ENCODE measurements at places on chromosomes 3 and 15. TPM values are rescaled to one million over a fixed set of nuclear protein-coding genes. Genes with fewer than 3 reads are reported as not detected.

DNA sequence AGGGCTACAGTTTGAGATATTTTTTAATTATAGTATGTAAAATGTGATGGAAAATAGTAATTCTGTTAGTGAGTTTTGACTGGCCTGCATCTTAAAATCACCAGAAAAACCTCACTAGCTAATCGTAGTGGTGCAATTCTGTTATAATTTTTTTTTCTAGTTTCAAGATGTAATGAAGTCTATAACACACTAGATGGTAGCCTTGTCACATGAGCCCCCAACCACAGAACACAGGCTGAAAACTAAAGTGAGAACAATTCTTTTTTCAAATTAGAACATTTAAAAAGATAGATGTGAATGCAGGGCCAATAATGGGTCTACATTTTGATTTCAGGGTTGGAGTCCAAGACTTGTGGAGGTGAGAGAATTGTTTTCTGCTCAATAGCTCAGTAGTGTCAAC lies 83.3 kb upstream of the KCNH8 start:
- no peak for DNase-seq

DNA sequence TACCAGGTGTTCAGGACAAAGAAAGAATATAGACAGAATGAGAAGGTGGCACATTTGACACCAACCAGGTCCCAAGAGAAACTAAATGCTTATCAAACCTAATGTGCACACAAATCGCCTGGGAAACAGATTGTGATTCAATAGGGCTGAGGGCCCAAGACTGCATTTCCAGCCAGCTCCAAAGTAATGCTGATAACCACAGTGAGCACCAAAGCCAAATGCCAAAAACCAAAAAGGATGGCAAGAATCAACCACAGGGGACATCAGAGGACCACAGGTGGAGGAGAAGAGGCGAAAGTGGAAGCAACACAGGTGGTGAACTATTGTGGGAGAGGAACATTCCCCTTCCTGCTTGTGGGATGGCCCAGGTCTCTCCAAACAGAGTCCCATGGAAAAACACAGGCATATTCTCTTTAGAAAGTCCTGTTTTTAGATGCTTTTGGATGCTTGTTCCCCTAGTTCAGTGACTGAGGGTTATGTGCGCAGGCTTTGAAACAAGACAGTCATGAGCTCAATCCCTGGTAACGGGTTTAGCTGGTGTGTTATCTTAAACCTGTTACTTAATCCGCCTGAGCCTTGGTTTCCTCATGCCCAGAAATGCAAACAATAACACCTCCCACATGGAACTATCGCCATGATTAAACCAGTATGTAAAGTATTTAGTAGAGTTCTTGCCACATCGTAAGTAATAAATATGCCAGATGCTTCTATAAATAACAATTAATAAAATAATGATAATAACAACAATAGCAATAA lies 241.7 kb downstream of the ATP8B4 start:
- DNase-seq = no peak

- no peak for DNase-seq
These were observed 369.5 kb downstream of the MFSD1 start for GRCh38 chr3:159171333-159171732.

DNA sequence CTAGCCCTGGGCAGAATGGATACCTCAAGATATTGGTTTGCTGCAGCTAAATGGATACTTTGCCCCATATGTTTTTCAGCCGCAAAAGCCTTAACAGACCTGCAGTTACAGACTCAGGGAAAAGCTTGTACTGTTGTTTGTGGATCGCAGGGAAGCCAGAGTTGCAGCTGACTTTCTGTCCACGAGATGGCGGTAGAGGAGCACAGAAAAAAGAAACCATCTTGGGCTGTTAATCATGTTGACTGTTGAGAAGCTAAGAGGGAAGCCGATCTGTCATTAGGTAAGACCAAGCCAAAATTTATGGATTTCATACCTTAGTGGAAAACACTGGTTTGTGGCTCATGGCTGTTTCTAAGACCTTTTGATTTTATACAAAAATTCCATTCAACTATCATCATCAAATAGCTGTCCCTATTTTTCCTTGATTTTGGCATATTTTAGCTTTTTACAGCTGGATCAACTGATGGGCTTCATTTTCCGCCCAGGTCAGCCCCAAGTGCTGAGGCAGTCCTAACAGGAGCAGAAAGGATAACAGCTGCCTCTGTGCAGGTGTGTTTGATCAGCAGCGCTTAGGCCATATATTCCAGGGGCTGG lies 205.7 kb upstream of the ZPLD1 start:
- peak; percentile 62 for DNase-seq

DNA sequence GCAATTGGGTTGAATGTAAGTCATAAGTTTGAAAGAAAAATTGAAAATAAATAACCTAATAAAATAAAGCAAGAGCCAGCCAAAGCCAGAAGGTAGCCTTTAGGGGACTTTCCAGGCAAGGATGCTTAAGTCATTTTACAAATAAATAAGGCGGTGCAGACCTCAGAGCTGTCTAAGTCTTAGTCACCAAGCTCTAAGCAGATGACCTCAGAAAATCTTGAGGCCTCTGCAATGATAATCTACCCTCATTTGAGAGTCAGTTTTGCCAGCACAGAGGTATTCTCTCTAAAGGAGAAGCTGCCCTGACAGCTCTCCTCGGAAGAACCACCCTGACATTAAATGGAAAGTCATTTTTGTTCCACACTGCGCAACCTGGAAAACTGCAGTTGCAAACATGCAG lies 113.9 kb downstream of the OXNAD1 start:
- no peak for DNase-seq

- DNase-seq = no peak
These were observed 68.5 kb downstream of the MYO1E start for GRCh38 chr15:59304034-59304795.

DNA sequence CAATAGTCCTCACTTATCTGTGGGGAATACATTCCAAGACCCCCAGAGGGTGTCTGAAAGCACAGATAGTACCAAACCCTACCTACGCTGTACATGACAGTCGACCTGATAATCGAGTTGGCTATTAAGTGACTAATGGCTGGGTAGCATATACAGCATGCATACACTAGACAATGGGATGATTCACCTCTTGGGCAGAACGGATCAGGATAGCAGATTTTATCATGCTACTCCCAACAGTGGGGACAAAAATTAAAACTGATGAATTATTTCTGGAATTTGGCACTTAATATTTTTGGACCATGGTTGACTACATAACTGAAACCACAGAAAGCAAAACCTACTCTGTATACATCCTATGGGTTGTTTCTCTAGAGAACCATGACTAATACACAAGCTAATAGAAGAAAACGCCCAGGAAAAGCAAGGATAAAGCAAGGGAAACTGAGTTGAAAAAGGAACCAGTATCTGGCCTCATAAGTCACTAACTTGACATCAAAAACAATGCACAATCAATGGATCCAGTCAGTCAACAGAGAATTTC lies 15.5 kb downstream of the ATG3 start:
- DNase-seq = no peak

The GALNT15 gene
- total RNA-seq = not detected

All from activated B cell treated with CpG ODN at 0.5 μM for 24 hours (primary cell).